ENCODE measurements at places on chromosomes 5 and 9. TPM values are rescaled to one million over a fixed set of nuclear protein-coding genes. Genes with fewer than 3 reads are reported as not detected.
A peak's percentile ranks its signal among the peaks of the same experiment; 100 is the strongest.

Gene PCDHGC5
- not detected for total RNA-seq

Gene MPDZ
- total RNA-seq, result 14.7 TPM

DNA sequence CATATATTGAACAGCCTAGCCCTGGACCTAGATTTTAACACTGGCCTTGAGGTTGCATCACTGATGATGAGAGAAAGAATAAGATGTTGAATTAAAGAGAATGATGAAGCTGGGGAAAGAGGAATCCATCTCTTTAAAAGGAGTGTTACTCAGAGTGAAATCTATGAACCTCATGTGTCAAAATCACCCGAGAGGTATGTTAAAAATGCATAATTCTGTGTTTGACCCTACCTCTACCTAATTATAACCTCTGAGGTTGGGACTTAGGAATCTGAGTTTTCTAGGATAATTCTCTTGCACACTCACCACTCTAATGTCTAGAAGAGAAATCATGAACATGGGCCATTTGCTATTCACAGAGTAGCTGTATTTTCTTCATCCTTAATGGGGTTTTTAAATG is 479.4 kb downstream of the ENC1 start:
- DNase-seq, result no peak
- H3K27ac ChIP-seq, result no peak overlapping the region
- H3K4me1 ChIP-seq, result no peaks in the 10 kb centered on the region
- H3K27me3 ChIP-seq, result no peaks in the 10 kb centered on the region
- no peaks in the 10 kb centered on the region for H3K36me3 ChIP-seq
- no peak overlapping the region for H3K4me3 ChIP-seq

DNA sequence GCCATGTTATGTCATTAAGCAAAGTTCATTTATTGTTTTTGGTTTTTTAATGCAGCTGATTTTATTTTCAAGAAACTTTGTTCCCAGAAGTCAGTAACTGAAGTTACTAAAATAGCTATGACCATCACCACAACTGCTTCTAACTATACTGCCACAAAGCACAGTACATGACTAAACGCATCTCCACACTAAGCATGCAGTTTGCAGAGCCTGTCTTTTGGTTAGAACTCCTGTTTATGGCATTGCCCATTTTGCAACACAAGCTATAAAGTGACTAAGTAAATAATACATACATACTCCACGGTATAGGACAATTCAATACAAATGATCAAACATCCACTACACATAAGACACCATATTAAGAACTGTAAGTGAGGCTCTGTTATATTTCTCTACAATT is 109.7 kb downstream of the MLLT3 start:
- peaks cover 9% of the 10 kb centered on the region for H3K4me1 ChIP-seq
- no peak overlapping the region for H3K27ac ChIP-seq
- DNase-seq, result no peak
- no peak overlapping the region for H3K4me3 ChIP-seq
- no peaks in the 10 kb centered on the region for H3K36me3 ChIP-seq

DNA sequence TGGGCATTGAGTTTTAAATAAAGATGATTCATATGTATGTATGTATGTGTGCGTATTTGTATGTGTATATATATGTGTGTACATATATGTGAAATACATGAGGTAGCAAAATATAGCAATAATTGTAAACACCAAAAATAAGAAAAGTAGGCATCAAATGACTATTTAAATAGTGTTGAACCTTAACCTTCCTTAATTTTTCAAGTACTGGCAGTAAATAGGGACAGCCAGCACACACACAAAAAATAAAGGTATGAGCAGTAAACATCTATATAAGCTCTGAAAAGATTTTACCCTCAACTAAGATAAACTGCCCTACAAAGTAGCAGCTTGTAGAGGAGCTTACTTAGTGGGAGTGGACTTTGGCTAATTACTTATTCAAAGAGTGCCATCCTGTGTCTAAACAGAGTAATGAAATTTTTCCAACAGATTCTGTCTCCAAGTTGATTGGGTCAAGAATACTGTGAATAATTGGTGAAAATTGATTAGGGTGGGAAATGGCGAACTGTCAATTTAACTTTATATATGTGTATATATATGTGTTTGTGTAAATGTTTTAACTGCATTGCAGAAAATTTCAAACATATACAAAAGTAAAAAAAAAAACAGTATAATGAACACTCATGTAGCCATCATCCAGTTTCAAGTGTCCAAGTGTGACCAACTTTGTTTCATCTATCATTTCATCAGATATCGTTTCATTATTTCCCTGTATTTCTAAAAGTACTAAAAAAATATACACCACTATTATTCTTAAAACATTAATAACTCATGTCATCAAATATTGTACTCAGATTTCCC is 2.0 kb upstream of the ADAMTS6 start:
- H3K4me3 ChIP-seq, result peak overlapping the region; percentile 73
- H3K27ac ChIP-seq, result no peak overlapping the region
- DNase-seq, result peak; percentile 63

DNA sequence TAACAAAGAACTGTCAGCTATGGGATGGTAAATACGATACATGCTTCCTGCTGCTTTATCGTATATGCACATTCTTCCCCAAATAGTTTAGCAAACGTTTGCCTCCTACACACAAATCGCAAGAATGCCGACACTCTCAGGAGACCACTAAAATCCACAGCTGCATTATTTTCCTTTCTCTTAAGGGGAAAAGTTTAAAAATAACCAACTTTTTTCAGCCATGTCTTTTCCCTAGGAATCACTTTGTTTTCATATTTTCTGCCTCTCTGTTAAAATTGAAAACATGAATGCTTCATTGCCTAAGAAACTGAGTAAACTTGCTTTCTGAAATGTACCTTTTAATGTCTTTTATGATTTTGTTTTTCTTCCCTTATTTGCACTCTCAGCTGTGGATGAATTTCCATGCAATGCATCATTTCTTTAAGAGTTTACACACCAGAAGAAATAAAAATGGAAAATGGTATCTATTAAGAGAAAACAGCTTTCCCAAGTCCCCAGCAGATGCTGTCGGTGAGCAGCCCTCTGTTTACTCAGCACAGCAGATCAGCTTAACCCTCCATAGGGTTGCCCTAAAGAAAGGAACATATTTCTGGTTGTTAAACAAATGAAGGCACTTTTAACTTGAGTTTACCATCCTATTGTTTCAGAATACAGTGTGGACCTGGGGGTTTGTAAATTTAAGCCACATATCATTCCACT is 66.2 kb downstream of the IZUMO3 start:
- no peaks in the 10 kb centered on the region for H3K36me3 ChIP-seq
- H3K27me3 ChIP-seq, result no peaks in the 10 kb centered on the region
- H3K27ac ChIP-seq, result no peak overlapping the region
- no peaks in the 10 kb centered on the region for H3K4me1 ChIP-seq
- no peak for DNase-seq

Gene LCN12
- 3.4 TPM for total RNA-seq

GRCh38 chr5:15354021-15354420 is 146.0 kb upstream of the FBXL7 start:
- no peaks in the 10 kb centered on the region for H3K4me1 ChIP-seq
- no peak overlapping the region for H3K4me3 ChIP-seq
- DNase-seq, result no peak
- H3K27me3 ChIP-seq, result no peaks in the 10 kb centered on the region
- H3K36me3 ChIP-seq, result no peaks in the 10 kb centered on the region

DNA sequence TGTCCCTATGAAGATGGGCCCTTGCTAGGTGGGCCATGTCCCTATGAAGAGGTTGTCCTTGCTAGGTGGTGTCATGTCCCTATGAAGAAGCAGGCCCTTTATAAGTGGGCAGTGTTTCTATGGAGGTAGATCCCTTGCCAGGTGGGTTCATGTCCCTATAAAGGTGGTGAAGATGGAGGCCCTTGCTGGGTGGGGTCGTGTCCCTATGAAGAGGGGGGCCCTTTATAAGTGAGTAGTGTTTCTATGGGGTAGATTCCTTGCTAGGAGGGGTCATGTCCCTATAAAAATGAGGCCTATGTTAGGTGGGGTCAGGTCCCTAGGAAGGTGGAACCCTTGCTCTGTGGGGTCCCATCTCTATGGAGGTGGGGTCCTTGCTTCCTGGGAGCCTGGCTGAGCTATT is 283.4 kb upstream of the IRX2 start:
- DNase-seq, result no peak
- H3K27ac ChIP-seq, result no peak overlapping the region
- no peak overlapping the region for H3K4me3 ChIP-seq
- H3K27me3 ChIP-seq, result no peaks in the 10 kb centered on the region

GRCh38 chr5:168481330-168481788 is 4.9 kb upstream of the RARS1 start:
- H3K27me3 ChIP-seq, result no peaks in the 10 kb centered on the region
- no peak overlapping the region for H3K27ac ChIP-seq
- H3K4me3 ChIP-seq, result no peak overlapping the region
- peaks cover 24% of the 10 kb centered on the region for H3K4me1 ChIP-seq

GRCh38 chr5:132466433-132467286 is 23.9 kb downstream of the IRF1 start:
- H3K36me3 ChIP-seq, result no peaks in the 10 kb centered on the region
- peak; percentile 61 for DNase-seq
- H3K27ac ChIP-seq, result peak overlapping the region; percentile 46
- H3K4me1 ChIP-seq, result peaks cover 92% of the 10 kb centered on the region

DNA sequence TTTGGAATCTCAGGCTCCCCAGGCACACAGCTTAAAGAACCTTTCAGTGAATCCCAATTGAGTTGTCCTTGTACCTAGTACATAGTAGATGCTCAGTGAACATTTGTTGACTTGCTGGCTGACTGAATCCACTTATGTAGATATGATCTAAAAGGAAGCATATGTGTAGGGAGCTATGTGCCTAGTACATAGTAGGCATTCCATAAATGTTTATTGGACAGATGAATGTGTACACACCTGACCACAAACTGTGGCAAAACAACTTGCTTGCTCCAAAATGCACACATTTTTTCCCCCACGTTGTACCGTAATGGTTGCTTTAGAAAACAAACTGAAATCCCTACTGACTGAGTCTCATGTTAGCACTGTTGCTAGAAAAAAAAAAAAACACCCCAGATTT is 80.2 kb upstream of the IL12B start:
- no peak overlapping the region for H3K4me3 ChIP-seq
- no peak overlapping the region for H3K27ac ChIP-seq
- DNase-seq, result no peak
- H3K36me3 ChIP-seq, result no peaks in the 10 kb centered on the region
- no peaks in the 10 kb centered on the region for H3K4me1 ChIP-seq

GRCh38 chr5:178241688-178242231 is 9.2 kb upstream of the PHYKPL start:
- no peak for DNase-seq
- no peaks in the 10 kb centered on the region for H3K27me3 ChIP-seq
- no peak overlapping the region for H3K4me3 ChIP-seq
- no peaks in the 10 kb centered on the region for H3K36me3 ChIP-seq
- peaks cover 27% of the 10 kb centered on the region for H3K4me1 ChIP-seq

Gene SLC6A19
- 0.02 TPM for total RNA-seq

DNA sequence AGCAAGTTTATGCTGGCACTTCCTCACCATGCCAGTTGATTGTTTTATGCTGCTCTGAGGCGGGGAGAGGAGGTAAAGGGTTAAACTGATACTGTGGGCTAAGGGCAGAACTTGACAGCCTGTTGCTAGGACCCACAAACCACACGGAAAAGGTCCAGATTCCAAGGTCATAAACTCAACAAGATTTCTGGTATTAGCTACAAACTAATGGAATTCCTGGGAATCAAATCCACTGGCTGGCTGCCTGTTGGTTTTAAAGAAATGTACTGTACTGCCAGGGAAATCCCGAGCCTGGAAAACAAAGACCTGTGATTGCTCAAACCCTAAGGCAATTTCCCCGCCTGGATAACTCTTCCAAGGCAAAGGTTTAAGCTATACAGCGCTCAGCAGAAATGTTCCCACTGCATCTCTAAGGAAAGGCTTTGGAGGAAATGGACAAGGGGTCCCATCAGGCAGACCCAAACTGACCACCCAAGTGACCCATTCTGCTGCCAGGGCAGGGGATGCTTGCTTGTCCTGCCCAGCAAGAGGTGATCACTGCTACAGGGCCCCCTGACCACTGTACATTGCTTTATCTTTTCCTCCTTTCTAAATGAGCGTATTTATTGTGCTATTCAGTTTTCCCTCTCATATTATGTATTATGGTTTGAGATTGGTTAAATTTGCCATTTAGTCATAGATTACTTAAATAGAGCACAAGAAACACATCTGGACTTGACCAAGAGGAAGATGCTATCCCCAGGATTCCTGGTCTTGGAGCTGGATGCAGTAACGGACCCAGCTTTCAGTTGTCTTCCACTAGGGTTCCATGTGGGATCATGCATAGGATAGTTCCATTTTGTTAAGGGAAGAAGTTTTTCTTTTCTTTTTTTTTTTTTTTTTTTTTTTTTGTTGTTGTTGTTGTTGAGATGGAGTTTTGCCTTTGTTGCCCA is 124.3 kb downstream of the SUSD1 start:
- no peak overlapping the region for H3K4me3 ChIP-seq
- H3K27ac ChIP-seq, result peak overlapping the region; percentile 60
- DNase-seq, result peak; percentile 91
- H3K36me3 ChIP-seq, result peaks cover 2% of the 10 kb centered on the region

Gene NMUR2
- not detected for total RNA-seq

Gene EIF4E1B
- total RNA-seq, result not detected

Gene CSF1R
- total RNA-seq, result not detected

Gene PCDHA5
- not detected for total RNA-seq

Gene JAK2
- total RNA-seq, result 5.8 TPM

DNA sequence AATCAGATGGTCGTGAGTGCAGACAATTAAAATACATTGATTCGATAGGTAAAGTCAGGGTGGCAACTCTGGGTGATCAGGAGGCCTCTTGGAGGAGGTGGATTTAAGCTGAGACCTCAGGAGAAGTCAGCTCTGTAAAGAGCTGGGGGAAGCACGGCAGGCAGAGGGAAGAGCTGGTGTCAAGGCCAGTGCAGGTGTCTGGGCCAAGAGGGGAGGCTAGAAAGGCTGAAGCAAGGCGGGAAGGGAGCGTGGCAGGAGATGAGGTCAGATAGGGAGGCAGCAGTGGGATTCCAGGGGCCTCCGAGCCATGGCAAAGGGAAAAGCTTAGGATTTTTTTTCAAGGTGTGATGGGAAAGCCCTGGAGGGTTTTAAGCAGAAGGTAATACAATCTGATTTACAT is 178.7 kb downstream of the FSTL4 start:
- H3K4me1 ChIP-seq, result no peaks in the 10 kb centered on the region
- H3K27me3 ChIP-seq, result peaks cover 1% of the 10 kb centered on the region
- no peak overlapping the region for H3K27ac ChIP-seq
- DNase-seq, result no peak
- H3K4me3 ChIP-seq, result no peak overlapping the region

DNA sequence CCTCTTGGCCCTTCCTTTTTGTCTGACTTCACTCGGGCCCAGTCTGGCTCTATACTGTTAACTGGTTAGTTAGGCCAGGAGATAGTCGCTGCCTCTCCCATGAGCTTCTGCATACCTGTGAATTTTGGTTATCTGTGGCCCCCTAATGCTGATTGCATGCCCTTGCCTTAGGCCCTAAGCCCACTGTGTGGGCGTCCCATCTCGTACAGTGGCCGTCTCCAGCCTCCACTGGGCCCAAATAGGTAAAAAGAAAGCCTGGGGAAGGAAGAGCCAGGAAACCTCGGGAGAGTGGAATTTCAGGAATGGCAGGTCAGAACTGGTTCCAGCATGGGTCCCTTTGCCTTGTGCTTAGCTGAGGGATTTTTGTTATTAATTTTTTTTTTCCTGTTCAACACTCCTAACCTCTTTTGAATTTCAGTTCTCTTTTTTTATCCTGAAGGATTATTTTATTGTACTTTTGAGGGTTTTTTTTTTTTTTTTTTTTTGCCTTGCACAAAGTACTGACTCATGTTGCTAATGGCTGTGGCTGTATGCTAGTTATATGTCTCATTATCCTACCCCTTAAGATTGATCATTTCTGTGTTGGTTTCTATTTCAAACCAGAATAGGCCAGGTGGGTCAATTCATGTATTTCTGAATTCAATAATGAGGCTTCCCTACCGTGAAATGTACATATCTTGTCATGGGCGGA is 3.4 kb downstream of the PRRC2B start:
- H3K27ac ChIP-seq, result no peak overlapping the region
- peaks cover 5% of the 10 kb centered on the region for H3K36me3 ChIP-seq
- DNase-seq, result no peak
- no peaks in the 10 kb centered on the region for H3K27me3 ChIP-seq
- peak overlapping the region; percentile 40 for H3K4me3 ChIP-seq

Gene FAM53C
- 26.9 TPM for total RNA-seq

All from HepG2 (cell line).